Effector CD4-positive, alpha-beta T cell (primary cell): ENCODE measurements at places on chromosomes 6 and 20.

DNA sequence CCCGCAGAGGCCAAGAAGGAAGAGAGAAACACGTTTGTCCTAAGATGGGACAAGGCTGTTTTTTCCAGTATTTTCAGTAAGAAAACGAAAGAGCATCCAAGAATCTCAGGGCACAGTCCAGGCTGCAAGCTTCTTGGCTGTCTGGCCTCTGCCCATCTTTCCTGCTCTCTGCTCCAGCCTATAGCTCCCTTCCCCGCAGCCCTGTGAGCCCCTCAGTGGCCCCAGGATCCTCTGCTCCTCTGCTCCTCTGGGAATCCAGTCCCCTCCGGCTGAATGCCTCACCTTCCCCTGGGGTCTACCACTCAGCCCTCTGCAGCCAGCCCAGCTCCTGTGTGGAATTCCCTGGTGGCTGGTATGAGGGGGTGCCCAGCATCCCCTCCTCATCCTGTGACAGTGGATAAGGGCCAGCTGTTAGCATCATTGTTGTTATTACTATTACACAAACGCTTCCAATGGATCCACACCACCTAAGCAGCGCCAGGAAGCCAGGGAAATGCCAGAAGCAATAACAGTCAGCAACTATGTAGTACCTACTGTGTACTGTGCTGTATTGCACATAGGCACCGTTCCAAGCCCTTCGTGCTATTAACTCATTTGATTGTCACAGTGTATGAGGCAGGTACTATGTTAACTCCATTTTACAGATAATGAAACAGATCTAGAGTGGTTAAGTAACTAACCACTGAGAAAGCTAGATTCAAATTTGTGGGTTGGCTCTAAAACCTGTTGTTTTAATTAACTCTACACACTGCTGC, 60.3 kb upstream of the PTPN1 start:
- DNase-seq, result no peak

DNA sequence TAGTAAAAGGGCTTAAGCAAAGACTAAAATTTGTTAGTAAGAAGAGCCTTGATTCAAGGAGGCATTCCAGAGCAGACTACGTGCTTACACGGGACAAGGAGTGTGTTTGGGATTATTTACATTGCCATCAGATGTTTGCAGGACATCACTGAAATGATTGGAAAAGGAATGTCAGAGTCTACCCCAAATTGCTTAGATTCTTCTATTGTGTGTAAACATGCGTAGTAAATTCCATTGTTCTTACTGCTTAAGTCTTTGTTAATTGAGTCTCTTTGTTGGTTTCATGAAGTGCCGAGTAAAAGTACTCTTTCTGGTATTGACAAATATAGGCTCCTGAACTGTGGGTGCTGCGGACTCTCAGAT, 60.5 kb downstream of the CD83 start:
- no peak for DNase-seq

GRCh38 chr6:33869826-33870423, 66.1 kb upstream of the MLN start:
- no peak for DNase-seq

DNA sequence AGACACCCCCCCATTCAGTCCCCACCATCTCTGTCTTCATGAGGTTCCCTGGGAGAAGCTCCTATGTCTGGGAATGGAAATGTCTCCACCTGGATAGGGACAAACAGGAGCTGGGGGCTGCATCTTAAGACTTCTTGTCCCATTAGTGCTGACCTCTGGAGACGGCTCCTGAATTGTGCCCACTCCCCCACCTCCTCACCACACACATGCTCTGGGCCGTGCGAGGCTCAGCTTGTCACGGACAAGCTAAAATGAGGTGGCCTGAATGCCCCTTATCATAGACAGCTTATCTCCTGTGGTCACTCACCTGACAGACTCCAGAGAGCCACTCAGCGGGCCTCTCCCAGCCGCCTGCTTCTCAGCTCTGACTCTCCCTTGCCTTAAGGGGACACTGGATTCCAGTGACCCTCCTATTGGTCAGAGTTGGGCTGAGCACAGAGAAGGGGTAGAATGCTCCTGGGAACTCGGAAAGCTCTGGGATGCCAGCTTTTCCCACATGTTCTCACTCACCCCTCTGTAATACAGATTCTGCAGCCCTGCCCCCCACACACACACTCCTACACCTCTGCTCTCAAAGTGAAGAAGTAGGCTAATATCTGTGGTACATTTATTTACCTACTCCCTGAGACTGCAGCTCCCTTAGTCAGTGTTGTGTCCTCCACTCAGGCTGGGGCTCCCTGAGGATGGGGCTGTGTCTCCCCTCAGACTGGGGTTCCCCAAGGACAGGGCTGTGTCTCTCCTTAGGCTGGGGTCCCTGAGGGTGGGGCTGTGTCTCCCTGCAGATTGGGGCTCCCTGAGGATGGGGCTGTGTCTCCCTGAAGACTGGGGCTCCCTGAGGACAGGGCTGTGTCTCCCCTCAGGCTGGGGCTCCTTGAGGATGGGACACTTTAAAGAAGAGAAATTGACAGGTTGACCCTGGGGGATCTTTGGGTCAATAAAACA, 167.5 kb downstream of the VEGFA start:
- DNase-seq, result no peak
